ENCODE measurements at places on chromosomes 1 and 21.

GRCh38 chr21:25733859-25734653 lies 648 bp downstream of the ATP5PF start:
- peak; percentile 10 for DNase-seq

DNA sequence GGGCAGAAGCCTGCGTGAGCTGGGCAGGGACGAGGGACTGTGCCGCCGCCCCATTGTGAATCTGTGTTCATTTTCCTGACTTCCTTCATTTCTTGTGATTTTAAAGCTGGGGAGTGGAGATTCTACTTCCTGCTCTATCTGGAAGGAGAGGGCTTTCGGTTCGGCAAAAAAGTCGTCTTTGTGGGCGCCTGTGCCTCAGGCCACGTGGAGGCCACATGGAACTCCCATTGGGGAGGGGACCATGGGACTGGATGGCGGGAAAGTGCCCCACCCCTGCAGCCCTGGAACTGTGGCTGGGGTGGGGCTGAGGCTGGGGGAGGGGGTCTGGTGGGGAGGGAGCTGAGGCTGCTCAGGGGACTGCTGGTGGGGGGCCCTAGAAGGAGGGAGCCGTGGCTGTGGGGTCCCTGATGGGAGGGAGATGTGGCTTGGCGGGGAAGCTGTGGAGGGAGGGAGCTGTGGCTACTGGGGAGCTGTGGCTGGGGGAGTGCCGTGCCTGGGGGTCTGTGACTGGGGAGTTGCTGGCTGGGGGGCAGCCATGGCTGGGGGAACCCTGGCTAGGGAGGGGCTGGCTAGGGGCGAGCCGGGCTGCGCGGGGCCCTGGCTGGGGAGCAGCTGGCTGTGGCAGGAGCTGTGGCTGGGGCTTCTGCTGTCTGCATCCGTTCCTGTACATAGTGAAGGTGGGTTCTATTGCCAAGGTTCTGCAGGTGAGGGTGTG lies 31.5 kb downstream of the COL18A1 start:
- DNase-seq, result no peak

GRCh38 chr1:24558902-24559791 lies 3.3 kb downstream of the NCMAP start:
- peak; percentile 52 for DNase-seq

DNA sequence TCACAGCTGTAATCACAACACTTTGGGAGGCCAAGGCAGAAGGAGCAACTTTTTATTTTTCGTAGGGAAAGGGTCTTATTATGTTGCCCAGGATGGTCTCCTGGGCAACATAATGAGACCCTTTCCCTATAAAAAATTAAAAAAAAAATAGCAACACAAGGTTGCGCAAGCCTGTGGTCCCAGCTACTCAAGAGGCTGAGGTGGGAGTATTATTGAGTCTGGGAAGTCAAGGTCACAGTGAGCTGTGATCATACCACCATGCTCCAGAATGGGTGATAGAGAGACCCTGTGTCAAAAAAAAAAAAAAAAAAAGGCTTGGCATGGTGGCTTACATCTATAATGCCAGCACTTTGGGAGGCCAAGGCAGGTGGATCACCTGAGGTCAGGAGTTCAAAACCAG lies 131.6 kb downstream of the TRIM33 start:
- no peak for DNase-seq

DNA sequence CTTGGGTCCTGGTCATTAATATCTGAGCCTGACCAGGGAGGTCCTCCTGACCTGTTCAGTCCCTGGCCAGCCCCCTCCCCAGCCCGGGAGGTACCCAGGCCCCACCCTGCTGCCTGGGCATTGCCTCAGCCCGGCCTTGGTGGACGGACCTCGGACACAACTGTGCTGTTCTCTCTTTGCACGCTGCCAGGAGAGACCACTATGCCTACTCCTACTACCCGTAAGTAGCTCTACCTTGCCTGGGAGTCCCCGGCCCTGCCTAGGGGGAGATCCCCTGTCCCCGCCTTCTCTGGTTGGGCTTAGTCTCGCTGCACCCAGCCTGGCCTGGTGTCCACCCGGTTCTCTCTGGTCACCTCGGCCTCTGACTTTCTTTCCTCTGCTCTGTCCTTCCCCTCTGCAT lies 53.2 kb downstream of the PTPRU start:
- DNase-seq, result no peak

- no peak for DNase-seq
Measured at GRCh38 chr21:29436650-29437049, 137.9 kb downstream of the BACH1 start.

- DNase-seq, result no peak
Measured at GRCh38 chr1:12544992-12545391, 73.0 kb downstream of the DHRS3 start.

GRCh38 chr1:46368791-46369190 lies 25.3 kb upstream of the FAAH start:
- DNase-seq, result no peak

GRCh38 chr1:212981025-212981495 lies 30.7 kb downstream of the VASH2 start:
- no peak for DNase-seq

GRCh38 chr1:111735858-111736544 lies 3.2 kb downstream of the INKA2 start:
- no peak for DNase-seq

DNA sequence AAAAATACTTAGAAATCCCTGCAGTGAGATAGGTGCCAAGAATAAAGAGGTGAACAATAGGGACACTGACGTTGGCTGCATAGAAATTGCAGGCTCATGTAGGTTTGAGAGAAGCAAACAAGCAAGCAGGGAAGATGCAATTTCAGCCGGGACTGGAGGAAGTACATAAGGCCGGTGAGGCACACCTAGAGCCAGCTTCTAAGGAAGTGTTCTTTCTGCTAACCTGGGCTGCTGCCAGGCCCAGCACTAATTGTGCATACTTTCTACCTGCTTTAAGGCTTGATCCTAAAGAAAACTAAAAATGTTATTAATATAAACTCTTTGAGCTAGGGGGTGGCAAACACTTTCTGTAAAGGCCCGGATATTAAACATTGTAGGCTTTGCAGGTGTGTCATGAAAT lies 71.0 kb downstream of the LMO4 start:
- DNase-seq, result no peak

DNA sequence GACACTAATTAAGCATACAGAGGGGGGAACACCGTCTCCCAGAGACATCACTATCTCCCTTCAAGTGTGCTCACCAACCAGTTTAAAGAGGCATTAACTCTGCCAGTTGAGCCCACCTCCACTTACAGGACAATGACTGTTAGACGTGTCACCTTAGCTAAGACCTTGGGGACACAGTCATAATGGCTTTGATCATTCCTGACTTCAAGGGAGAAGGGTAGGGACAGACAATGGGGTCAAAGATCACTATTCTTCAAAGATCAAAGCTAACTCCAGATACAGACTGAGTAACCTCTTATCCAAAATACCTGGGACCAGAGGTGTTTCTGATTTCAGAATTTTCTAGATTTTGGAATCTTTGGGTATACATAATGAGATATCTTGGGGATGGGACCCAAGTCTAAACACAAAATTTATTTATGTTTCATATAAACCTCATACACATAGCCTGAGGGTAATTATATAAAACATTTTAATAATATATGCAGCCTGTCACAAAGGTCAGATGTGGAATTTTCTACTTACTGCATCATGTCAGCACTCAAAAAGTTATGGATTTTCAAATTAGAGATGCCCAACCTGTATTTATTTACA lies 246.1 kb downstream of the SLC45A1 start:
- no peak for DNase-seq

DNA sequence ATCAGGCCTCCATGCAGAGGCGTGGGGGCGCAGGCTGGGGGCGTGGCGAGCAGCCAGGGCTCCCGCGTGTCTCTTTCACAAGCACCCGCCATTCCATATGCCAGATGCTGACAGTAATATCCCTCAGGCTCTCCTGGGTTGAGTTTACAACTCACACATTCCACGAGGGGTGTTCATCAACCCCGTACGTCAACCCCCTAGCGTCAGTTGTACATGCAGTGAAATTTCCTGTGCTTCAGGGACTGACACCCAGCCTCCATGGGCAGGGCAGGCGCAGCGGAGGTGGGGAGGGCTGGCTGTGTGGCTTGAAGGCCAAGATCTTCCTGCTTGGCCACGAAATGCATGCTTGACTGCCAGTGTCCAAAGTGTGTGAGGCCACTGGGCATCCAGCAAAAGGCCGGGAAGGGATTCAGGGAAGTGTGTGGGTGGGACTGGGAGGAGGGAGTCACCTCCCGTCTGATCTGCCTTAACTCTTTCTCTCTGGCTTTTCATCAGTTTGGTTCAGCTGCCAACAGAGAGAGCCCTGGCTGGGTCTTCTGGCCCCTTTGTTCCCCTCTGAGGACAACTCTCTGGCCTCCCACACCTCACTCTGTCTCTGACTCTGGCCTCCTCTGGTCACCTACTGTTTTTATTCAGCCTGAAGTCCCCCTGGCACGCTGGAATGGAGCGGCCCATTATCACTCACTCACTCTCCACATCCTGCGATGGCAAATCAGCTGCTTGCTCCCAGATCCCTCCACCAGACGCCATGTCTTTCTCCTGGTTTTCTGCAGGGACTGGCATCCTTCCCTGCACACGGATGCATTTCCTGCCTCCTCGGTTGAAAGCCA lies 33.8 kb downstream of the CLIC6 start:
- peak; percentile 94 for DNase-seq

DNA sequence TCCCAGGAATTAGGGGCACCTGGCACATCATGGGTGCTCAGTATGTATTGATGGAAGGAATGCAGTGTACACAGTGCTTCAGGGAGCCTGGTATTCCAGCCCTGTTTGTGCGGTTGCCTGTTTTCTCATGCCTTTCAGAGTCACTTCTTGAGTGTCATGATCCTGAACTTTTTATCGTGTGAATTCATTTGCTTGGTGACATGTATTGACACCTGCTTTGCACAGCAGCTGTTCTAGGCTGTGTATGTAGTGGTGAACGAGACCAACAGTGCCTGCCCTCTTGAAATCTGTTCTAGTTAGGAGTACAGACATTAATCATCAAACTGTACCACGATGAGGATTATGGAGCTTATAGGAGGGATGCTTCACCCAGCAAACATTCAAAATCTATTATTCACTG lies 6.1 kb downstream of the HTR6 start:
- no peak for DNase-seq

DNA sequence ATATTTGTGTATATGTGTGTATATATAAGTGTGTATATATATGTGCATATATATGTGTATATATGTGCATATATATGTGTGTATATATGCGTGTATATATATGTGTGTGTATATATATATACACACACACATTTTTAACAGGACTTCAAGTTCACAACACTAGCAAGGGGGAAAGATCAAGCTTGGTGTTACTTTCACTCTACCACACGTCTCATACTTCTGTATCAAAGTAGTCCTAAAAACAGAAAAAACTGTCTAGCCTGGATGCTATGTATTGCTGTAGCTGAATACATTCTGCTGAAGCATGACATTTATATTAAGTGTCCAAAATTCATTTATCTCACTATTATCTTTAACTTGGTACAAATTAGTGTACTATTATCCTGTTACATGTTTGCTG lies 17.9 kb upstream of the ATP6V1G3 start:
- no peak for DNase-seq

- DNase-seq, result peak; percentile 84
Measured at GRCh38 chr1:207997486-207998268, 86.8 kb upstream of the CD34 start.

DNA sequence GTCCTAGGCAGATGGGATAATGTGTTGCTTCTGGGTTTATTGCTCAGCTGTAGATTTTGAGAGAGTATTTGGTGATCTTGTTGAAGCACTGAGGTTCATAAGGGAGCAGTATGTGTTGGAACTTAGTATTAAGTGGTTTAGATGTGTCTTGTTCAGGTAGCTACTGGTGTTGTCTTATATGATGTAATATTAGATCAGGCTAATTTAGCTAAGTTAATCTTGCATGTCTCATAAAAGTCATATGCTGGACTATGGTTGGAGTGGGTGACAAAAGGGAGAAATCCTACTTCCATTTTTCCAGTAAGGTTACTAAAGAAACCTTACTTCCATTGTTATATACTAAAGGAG lies 196.4 kb downstream of the CLEC20A start:
- DNase-seq, result peak; percentile 5

- no peak for DNase-seq
Measured at GRCh38 chr21:46150491-46151121, 4.8 kb downstream of the FTCD start.

- peak; percentile 76 for DNase-seq
Measured at GRCh38 chr1:64006276-64007051, 197.0 kb upstream of the UBE2U start.

GRCh38 chr21:24881506-24881905 lies 725.8 kb downstream of the MRPL39 start:
- no peak for DNase-seq

DNA sequence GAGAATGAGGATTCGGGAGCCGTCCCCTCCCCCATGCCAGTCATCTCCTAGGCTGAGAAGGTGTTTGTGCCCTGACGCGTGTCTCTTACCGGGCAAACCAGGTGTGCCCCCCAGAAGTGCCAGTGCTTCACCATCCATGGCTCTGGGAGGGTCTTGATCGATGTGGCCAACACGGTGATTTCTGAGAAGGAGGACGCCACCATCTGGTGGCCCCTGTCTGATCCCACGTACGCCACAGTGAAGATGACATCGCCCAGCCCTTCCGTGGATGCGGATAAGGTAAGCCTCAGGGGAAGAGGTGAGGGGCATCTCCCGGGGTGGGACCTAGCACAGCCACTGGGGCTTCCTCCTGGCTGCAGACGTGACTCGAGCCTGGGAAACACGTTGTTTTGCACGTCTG lies 959 bp downstream of the PADI6 start:
- no peak for DNase-seq

- no peak for DNase-seq
Measured at GRCh38 chr21:36694593-36695282, 4.2 kb upstream of the SIM2 start.

- peak; percentile 88 for DNase-seq
Measured at GRCh38 chr1:172144445-172145061, 275.9 kb upstream of the C1orf105 start.

DNA sequence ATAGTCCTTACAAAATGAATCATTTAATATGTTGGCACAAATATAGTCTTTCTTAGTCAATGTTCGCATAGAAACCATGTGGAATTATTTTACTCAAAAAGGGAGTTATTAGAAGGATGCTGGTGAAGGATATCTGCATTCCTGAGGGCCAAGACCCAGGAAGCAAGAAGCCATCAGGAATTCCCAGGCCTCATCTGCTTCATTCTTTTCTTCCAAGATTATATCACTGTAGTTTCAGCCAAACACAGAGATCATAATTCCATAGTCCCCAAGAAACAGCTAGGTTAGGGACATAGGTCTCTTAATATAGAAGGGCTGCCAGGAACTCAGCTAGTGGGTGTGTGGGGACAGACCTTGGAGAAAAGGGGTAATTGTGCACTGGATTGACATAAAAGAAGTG lies 28.6 kb upstream of the DISC1 start:
- DNase-seq, result no peak

DNA sequence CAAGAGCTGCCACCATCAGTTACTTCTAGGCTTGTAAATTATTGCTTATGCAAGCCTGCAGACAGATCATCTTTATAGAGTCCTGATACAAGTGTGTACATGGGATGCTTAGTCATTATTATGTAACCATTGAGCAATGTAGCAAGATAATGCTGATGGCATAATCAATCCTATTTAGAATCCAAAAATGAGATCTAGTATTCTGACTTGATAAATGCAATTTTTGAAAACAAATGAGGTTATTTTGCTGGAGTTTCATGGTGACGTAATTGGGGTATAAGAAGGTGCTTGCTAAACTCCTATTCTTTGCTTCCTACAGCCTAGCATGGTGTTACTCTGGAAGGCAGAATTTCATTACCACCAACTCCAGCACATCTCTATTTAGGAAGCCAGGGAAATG lies 801.7 kb upstream of the PRMT6 start:
- DNase-seq, result no peak

- no peak for DNase-seq
Measured at GRCh38 chr1:58333511-58333910, 213.0 kb downstream of the OMA1 start.

Data from AG08395 (cell line).